ENCODE measurements at places on chromosomes 16 and 17.

GRCh38 chr17:65901394-65901793 lies 290.5 kb downstream of the CEP112 start:
- no peak for DNase-seq

- no peak for DNase-seq
These were observed 163.5 kb upstream of the KIF2B start for GRCh38 chr17:53659181-53659580.

DNA sequence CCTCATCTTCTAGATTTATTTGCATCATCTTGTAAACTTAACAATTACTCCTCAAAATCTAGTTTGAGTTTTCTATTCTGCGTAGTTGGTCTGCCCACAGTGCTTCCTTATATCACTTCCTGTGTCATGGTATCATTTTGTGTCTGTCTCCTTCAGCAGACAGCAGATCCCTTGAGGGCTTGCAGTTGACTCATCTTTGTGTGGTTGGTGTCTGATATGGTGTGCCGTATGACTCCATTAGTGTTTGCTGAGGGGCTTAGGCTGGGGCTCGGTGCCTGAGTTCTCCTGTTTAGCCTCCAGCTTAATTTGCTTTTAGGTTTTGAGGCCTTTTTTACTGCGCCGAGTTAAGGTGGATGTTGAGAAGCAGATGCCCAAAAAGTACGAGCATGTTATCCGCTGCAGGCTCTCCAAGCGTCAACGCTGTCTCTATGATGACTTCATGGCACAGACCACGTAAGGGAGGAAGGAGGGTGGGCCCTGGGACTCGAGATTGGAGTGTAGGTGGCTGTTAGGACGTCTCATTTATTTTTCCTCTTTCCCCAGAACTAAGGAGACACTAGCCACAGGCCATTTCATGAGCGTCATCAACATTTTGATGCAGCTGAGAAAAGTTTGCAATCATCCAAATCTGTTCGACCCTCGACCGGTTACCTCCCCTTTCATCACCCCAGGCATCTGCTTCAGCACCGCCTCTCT lies 16.9 kb downstream of the SRCAP start:
- no peak for DNase-seq

GRCh38 chr16:62711797-62712196 lies 675.6 kb upstream of the CDH8 start:
- DNase-seq = no peak

DNA sequence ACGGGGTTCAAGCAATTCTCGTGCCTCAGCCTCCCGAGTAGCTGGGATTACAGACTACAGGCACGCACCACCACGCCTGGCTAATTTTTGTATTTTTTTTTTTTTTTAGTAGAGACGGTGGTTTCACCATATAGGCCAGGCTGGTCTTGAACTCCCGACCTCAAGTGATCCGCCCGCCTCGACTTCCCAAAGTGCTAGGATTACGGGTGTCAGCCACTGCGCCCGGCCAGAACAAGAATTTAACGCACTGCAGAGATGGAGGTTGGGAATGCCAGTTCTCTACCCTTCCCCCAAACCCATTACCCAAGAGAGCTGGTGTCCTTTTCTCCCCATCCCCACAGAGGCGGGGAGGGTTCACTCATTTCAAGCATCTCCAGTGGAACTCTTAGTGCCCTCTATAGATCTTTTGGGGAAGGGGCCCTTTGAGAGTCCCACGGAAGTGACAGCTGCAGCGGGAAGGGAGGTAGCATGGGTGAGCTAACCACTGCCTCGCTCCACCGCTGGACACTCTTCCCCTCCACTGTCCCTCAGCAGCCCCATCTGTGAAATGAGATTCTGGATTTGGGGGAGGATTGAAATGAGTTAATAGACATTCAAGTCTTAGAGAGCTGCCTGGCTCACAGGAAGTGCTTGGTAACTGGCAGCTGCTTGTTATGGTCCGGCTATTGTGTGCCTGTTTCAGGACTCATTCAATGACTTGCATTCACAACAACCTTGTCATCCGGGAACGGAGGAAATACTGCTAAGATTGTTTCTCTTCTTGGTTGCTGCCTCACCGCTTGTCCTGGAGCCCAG lies 3.5 kb upstream of the UBALD2 start:
- peak; percentile 23 for DNase-seq

DNA sequence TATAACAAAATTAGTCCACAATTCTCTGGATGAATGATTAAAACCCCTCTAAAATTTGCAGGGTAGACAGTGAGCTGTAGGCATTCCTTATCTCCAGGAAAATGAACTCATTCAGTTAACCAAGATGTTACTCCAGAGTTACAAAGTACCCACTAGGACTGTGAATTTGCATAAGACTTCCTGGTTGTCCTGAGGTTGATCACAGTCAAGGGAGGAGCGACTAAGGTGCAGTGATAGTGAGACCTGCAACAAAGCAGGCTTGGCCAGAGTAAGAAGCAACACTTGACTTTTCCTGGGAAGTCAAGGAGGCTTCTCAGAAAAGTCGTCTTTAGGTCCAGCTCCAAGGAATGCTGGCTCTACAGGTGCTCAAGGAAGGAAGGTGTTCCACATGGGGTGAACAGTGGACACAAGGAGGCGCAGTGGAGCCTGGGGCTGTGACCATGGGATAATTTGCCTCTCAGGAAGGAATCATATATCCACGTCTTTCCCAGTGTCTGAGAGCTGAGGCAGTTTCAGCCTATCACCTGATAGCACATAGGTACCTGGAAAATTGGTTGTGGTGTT lies 821.1 kb upstream of the EEF2KMT start:
- no peak for DNase-seq

- no peak for DNase-seq
These were observed 4.3 kb upstream of the WIPI1 start for GRCh38 chr17:68461589-68461988.

DNA sequence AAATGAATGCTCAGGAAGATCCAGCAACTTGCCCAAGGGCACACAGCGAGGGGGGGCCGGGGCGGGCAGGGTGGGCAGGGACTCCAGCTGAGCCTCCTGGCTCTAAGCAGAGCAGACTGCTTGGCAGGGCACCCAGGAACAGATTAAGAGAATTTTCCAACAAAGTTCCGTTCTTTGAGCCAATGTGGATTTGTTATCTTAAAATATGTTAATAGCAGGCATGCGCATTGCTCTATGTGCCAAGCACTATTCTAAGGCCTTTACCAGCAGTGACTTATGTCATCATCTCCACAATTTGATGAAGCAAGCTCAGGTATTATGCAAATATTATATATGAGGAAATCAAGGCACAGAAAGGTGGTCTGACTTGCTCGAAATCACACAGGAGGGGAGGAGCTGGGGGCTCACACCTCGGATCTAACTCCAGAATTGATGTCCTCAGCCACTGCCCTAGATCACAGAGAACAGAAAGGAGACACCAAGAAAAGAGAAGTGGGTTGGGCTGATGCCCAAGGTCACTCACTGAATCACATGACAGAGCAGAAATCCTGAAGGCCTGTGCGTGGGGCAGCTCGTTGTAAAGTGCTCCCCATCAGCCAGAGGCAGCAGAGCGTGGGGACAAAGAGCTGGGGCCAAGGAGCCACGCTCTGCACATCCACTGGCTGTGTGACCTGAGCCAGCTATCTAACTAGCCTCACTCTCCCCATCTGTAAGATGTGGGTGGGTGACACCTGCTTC lies 23.2 kb upstream of the MEAK7 start:
- DNase-seq = no peak

- DNase-seq = no peak
These were observed 10.5 kb downstream of the OR1F1 start for GRCh38 chr16:3198334-3199072.

DNA sequence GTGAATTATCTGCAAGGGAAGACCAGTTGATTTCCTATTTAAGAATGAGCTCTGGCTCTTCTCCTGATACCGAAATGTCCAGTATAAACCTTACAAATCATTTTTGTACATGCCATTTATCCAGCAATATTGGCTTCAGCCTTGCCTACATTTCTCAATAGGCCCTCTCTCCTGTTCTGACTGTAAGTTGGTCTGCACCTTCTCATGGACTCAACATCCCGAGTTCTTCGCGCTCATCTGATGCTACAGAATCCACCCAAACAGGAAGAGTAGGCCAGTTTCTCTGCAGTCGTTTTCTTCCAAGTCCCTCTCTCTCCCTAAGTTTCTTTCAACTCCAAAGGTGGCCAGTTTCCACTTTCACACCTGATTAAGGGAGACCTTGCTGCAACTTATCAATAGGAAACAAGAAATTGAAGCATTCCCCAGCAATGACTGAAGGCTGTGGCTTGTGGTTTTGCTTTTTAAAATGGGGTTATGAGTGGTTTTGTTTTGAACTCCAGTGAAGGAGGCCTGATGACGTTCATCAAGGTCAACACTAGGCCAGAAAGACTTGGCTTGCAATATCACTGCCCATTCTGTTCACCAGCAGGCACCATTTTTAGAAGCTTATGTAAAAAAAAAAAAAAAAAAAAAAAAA lies 383.0 kb downstream of the MAF start:
- DNase-seq = no peak

GRCh38 chr16:87392821-87393679 lies 914 bp downstream of the MAP1LC3B start:
- DNase-seq = peak; percentile 36

DNA sequence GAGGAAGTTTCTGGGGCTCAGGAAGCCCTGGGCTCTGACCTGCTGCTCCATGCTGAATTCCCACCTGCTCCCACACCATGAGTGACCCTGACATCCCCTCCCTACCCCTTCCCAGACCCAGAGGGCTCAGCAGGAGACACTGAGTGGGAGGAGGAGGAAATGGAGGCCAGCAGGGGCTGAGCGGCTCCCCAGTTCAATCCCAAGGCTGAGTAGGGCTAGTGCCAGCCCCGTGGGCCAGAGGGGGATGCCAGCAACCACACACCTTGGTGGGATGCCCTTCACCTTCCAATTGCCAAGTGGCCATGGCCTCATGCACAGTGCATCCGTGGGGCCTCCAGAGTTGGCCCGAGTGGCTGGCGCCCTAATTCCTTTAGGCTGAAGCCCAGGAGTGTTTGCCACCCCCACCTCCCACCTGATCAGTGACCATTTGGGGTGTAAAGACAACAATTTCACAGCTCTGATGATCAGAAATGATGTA lies 1.0 kb upstream of the ADGRG3 start:
- no peak for DNase-seq

GRCh38 chr17:65813306-65813705 lies 251.9 kb upstream of the AXIN2 start:
- DNase-seq = no peak

DNA sequence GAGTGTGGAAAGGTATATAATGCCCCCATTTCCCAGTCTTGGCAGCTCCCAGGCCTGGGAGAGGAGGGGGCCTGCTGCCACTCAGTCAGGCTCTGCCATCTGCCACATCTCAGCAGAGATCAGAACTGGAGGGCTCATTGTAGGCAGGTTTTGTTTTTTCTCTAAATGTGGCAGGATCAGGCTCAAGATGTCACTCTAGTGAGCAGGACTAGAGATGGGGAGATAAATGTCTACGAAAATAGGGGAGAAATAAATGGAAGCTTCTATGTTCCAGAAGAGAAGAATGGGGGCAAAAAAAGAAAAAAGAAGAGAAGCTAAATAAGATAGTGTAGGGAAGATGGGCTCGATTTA lies 13.9 kb downstream of the NXPH3 start:
- no peak for DNase-seq

GRCh38 chr17:68102318-68102758 lies 66.8 kb downstream of the KPNA2 start:
- no peak for DNase-seq

DNA sequence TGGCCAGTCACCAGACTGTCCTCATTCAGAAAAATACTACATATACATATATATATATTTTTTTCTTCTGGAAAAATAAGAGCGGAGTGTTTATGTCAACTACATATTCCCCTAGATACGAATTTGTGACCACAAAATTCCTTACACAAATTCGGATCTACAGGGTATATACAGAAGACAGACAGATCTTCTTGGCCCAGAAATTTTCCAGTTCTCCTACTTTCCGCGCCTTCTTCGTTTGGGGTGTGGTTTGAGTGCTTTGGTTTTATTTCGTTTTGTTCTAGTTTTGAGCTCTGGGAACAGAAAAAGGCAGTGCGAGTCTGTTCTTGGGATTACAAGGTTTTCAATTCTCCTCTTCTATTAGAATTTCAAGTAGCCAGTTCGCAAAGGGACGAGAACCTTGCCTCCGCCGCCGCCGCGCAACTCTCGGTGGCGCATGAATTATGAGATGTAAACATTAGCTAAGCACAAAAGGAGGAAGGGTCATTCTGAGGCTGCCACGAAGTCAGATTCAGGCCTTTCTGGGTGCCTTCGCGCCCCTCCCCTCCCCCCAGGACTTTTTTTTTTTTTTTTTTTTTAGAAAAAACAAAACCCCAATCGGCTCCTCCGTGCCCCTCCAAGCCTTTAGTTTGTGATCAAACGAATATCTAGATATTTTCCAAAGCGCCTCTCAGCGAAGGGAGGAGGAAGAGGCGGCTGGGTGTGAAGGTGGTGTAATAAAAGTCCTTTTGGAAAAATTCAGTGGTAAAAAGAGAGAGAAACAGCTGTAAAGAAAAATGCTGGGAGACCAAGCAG lies 1.8 kb upstream of the HOXB4 start:
- DNase-seq = peak; percentile 72

GRCh38 chr16:76656994-76657393 lies 379.8 kb downstream of the CNTNAP4 start:
- no peak for DNase-seq

GRCh38 chr16:27748868-27749546 lies 199.1 kb downstream of the KATNIP start:
- DNase-seq = peak; percentile 56

DNA sequence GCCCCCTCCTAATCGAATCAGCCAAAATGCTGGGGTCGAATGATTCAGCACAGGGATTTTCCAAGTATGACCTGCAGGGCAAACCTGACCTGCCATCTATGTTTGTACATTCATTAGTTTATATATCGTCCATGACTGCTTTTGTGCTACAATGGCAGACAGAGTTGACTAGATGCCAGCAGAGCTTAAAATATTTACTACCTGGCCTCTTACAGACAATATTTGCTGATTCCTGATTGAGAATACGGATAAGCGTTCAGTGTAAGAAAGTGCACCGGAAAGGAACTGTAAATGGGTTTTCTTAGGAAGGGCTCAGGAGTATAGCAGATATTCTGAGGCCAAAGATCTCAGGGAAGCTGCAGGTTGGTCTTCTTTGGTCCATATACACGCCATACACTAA lies 11.7 kb upstream of the TOM1L1 start:
- no peak for DNase-seq

DNA sequence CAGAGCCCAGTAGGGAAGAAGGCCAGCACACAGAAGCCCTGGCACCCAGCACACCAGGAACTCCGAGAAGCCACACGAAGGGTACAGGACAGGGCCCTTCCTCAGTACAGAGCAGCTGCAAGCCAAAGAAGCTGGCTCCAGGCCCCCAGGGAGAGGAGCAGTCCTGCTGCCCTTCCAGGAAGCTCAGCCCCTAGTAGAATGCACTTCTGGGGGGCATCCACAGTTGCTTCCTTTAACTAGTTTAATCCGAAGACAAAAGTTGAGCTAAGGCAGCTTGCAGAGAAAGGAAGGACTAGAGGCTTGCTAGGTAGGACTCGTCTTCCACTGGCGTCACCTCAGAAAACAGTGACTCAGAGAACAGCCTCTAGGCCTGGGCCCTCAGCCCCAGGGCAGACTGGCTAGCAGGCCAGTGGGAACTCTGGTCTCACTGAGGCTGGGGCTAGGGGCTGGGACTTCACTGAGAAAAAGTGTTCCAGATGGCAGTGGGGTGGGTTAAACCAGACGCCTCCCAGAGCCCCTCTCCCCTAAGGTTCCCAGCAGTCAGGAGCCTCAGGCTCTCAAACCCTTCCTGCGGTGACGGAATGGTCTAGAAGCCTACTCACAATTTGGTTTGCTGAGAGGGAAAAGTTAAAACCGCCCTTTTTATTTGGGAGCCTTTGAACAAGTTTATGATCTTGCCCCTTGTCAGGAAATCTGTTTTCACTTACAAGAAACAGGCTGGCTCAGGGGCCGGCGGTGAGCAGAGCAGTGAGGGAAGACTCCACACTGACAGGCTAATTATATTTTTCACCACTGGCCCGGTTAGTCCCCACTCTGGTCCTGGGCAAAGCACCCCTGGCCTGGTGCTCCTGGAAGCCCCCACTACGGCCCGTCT lies 41.4 kb downstream of the ACTG1 start:
- DNase-seq = peak; percentile 48

Measured in fibroblast of skin of abdomen (primary cell).